GM23338 (cell line): ENCODE measurements at places on chromosomes 7 and 10. TPM values are rescaled to one million over a fixed set of nuclear protein-coding genes. Genes with fewer than 3 reads are reported as not detected.

Gene CHRM2
- total RNA-seq, result 0.35 TPM in 2 replicates

- H3K27me3 ChIP-seq, result no peaks in the 10 kb centered on the region
- H3K4me1 ChIP-seq, result no peaks in the 10 kb centered on the region
- no peak overlapping the region for H3K4me3 ChIP-seq
- peak; percentile 12 for DNase-seq
- H3K27ac ChIP-seq, result no peak overlapping the region
These were observed 264.8 kb downstream of the KIF20B start for GRCh38 chr10:89966211-89966610.

DNA sequence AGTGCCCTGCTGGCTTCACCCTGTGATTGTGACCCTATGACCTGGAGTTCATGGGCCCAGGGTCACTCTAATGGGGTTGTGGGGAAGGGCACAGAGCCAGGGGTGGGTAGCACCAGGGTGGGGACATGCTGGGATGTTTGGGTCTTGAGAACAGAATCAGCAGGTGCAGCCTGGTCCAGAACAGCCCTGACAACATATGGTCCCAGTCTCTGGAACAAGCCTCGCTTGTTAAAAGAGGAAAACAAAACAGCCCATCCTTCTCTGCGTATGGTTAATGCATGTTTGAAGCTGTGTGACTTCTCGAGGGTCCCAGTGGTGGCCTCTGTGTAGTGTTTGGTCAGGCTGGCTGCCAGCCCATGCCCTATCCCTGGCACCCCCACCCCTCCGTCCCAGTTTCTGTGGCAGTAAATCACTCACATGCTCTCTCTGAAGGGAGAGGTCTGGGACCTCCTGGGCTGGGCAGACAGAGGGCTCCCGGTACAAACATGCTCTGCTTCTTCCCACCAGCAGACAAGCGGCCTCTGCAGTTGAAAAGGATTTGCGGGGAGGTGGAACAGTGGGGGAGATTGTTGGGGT is 79.4 kb downstream of the FAM241B start:
- no peaks in the 10 kb centered on the region for H3K36me3 ChIP-seq
- DNase-seq, result no peak
- H3K4me1 ChIP-seq, result peaks cover 6% of the 10 kb centered on the region

DNA sequence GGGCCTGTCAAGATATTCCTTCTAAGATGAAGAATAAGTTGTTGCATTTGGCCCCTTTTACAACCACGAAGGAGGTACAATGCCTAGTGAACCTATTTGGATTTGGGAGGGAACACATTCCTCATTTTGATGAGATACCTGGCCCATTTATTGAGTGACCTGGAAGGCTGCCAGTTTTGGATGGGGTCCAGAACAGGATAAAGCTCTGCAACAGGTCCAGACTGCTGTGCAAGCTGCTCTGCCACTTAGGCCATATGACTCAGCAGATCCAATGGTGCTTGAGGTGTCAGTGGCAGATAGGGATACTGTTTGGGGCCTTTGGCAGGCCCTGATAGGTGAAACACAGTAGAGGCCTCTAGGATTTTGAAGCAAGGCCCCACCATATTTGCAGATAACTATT is 704.6 kb downstream of the CCSER2 start:
- H3K36me3 ChIP-seq, result no peaks in the 10 kb centered on the region
- H3K27ac ChIP-seq, result no peak overlapping the region
- H3K4me1 ChIP-seq, result no peaks in the 10 kb centered on the region
- H3K4me3 ChIP-seq, result no peak overlapping the region
- no peak for DNase-seq
- H3K27me3 ChIP-seq, result no peaks in the 10 kb centered on the region
